ENCODE measurements at places on chromosomes 13 and 19. TPM values are rescaled to one million over a fixed set of nuclear protein-coding genes. Genes with fewer than 3 reads are reported as not detected.

NLRP11 gene
- not detected for total RNA-seq

ZFP36 gene
- total RNA-seq = 9.8 TPM

ZNF333 gene
- total RNA-seq = 22.8 TPM

LSR gene
- 2.0 TPM for total RNA-seq

STOML3 gene
- 4.4 TPM for total RNA-seq

GRCh38 chr13:94344126-94344818 is 135.2 kb downstream of the DCT start:
- no peaks in the 10 kb centered on the region for H3K4me1 ChIP-seq
- no peaks in the 10 kb centered on the region for H3K36me3 ChIP-seq
- no peak for DNase-seq
- no peaks in the 10 kb centered on the region for H3K27me3 ChIP-seq

GRCh38 chr19:34232566-34233481 is 21.5 kb upstream of the GARRE1 start:
- H3K27me3 ChIP-seq = no peaks in the 10 kb centered on the region
- no peak overlapping the region for H3K4me3 ChIP-seq
- H3K4me1 ChIP-seq = peaks cover 11% of the 10 kb centered on the region
- H3K36me3 ChIP-seq = peaks cover 5% of the 10 kb centered on the region
- H3K27ac ChIP-seq = peak overlapping the region; percentile 89

DNA sequence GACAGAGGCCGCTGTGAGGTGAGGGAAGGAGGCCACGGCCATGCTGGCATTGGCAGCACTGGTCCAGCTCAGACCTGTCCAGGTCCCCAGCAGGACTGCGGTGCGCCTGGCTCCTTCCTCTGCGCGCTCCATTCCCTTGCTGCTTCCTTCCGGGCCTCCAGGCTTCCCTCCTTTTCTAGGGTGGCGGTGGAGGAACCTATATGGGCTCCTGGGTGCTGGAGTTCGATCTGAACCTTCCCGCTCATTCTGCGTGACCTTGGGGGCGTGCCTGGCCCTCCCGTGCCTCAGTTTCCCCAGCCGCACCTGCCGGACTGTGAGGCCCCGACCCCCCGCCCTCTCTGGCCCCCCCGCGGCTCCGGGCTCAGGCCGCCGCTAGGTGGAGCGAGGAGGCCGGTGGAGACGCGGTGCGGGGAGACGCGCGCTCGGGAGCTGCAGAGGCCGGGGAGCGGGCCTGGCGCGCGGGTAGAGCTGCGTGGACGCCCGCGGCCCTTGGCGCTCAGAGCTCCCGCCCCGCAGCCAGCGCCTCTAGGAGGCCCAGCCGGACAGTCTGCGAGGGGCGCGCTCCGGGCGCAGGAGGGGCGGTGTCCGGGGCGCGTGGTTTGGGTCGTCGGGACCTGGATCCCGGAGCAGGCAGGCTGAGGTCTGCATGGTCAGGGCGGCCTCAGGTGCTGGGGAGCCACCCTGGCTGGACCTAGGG is 29.9 kb downstream of the EFNA2 start:
- H3K27me3 ChIP-seq = no peaks in the 10 kb centered on the region
- DNase-seq = no peak

Data from spinal cord (tissue), 10 donors.